ENCODE measurements at places on chromosomes 16 and 17. TPM values are rescaled to one million over a fixed set of nuclear protein-coding genes. Genes with fewer than 3 reads are reported as not detected.

- no peak overlapping the region for H3K27ac ChIP-seq
- no peaks in the 10 kb centered on the region for H3K27me3 ChIP-seq
- H3K4me3 ChIP-seq, result no peak overlapping the region
- no peaks in the 10 kb centered on the region for H3K4me1 ChIP-seq
- no peak for DNase-seq
Measured at GRCh38 chr17:34527908-34528470, 51.4 kb upstream of the TMEM132E start.

DNA sequence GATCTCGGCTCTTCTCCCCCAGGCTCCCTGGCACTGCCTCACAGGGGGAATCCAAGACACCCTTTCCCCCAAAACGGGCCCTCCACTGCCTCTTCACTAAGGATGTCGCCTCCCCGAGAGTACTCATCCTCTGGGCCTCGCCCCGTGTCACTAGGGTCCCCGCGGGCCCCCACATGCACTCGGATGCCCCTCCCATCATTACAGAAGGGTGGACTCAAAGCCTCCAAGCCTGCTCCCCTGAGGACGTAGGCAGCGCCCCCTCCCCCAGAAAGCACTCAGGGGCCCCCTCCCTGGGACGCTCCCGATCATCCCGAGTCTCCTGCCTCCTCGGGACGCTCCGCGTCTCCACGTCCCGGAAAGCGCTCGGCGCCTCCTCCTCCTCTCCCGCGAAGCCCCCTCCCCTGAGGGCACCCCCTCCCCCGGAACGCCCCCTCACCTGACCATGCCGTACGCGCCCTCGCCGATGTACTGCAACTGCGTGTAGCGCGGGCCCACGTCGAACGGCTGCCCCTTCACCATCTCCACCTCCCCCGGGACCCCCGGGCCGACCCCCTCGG lies 338 bp downstream of the MAPK3 start:
- peaks cover 9% of the 10 kb centered on the region for H3K4me1 ChIP-seq
- DNase-seq, result peak; percentile 51
- H3K27ac ChIP-seq, result peak overlapping the region; percentile 99
- H3K4me3 ChIP-seq, result peak overlapping the region; percentile 99
- H3K36me3 ChIP-seq, result peaks cover 24% of the 10 kb centered on the region

GRCh38 chr17:42678951-42679491 lies 2.2 kb upstream of the PLEKHH3 start:
- H3K27ac ChIP-seq, result peak overlapping the region; percentile 96
- peak overlapping the region; percentile 70 for H3K4me3 ChIP-seq
- no peaks in the 10 kb centered on the region for H3K36me3 ChIP-seq
- H3K4me1 ChIP-seq, result peaks cover 70% of the 10 kb centered on the region

GRCh38 chr16:6926762-6927161 lies 405.9 kb upstream of the RBFOX1 start:
- no peaks in the 10 kb centered on the region for H3K4me1 ChIP-seq
- H3K27ac ChIP-seq, result no peak overlapping the region

DNA sequence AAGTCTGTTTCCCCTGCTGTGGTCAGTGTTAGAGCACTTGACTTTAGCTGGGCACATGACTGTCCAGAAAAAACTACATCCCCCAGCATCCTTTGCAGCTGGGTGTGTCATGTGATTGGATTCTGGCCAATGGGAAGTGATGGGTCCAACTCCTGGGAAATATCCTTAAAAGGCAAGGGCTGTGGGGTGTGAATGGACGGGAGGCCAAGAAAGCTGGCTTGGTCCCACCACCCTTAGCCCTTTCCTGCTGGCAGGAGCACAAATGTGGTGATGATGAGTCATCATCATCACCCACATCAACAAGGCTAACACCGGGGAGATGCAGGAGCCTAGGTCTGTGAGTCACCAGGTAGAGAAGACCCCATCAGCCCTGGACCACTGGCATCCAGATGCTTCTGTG lies 341.7 kb downstream of the C16orf95 start:
- no peaks in the 10 kb centered on the region for H3K4me1 ChIP-seq
- H3K36me3 ChIP-seq, result no peaks in the 10 kb centered on the region
- no peaks in the 10 kb centered on the region for H3K27me3 ChIP-seq
- no peak for DNase-seq

GRCh38 chr16:86775511-86775921 lies 197.2 kb downstream of the FOXL1 start:
- no peak overlapping the region for H3K4me3 ChIP-seq
- DNase-seq, result no peak
- no peaks in the 10 kb centered on the region for H3K27me3 ChIP-seq
- no peaks in the 10 kb centered on the region for H3K36me3 ChIP-seq
- H3K27ac ChIP-seq, result no peak overlapping the region

The TBC1D3C gene
- total RNA-seq, result 1.0 TPM

The VMP1 gene
- total RNA-seq, result 324 TPM

Measured in Peyer's patch (tissue), 4 donors.